ENCODE measurements at places on chromosomes 16 and 17. TPM values are rescaled to one million over a fixed set of nuclear protein-coding genes. Genes with fewer than 3 reads are reported as not detected.

Gene SEZ6
- not detected for total RNA-seq

GRCh38 chr17:5804251-5804650, 219.9 kb upstream of the NLRP1 start:
- no peak for DNase-seq

Gene MAPT
- total RNA-seq: 0.14 TPM

Gene RNF40
- total RNA-seq: 57.9 TPM

Gene PYDC1
- not detected for total RNA-seq

Gene ENO3
- 31.1 TPM for total RNA-seq

- no peak for DNase-seq
These were observed 4.8 kb downstream of the CDR2L start for GRCh38 chr17:74992223-74992622.

DNA sequence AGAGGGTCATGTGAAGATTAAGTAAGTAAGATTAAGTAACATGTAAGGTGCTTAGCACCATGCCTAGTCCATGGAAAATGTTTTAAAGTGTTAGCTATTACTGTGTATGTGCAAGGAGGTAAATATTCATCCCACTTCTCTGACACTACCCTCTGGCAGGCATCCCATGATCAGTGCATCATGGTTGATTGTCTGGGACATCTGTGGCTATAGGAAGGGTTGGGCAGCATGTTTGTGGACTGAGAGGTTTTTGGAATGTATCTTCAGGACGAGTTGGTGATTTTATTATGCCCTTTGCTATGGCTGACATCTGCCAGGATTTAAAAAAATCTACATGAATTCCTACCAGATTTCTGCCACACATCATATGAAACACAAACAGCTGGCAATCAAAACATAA, 6.5 kb upstream of the TAOK1 start:
- no peak for DNase-seq

GRCh38 chr17:81090361-81091136, 55.6 kb downstream of the BAIAP2 start:
- peak; percentile 74 for DNase-seq

- DNase-seq: no peak
These were observed 125.3 kb downstream of the ANKRD11 start for GRCh38 chr16:89365044-89365467.

Gene CD300LG
- not detected for total RNA-seq

Gene HSD11B2
- not detected for total RNA-seq

Gene AATF
- total RNA-seq: 45.1 TPM

Gene KRTAP4-3
- not detected for total RNA-seq

DNA sequence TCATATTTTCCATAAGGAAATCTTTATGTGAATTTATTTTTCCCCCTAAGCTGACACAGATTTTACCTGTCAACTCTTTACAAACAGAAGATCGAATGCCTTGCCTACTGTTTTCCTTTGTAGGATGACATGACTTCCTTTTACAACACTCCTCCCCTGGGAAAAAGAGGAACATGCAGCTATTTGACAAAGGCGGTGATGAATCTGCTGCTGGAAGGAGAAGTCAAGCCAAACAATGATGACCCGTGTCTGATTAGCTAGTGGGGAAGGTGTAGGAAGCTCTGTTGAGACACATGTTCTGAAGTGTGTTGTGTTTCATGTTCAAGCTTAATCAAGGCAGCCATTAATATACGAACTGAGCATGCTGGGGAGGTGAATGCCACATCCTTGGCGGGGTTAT, 238.0 kb downstream of the PHKB start:
- no peak for DNase-seq

DNA sequence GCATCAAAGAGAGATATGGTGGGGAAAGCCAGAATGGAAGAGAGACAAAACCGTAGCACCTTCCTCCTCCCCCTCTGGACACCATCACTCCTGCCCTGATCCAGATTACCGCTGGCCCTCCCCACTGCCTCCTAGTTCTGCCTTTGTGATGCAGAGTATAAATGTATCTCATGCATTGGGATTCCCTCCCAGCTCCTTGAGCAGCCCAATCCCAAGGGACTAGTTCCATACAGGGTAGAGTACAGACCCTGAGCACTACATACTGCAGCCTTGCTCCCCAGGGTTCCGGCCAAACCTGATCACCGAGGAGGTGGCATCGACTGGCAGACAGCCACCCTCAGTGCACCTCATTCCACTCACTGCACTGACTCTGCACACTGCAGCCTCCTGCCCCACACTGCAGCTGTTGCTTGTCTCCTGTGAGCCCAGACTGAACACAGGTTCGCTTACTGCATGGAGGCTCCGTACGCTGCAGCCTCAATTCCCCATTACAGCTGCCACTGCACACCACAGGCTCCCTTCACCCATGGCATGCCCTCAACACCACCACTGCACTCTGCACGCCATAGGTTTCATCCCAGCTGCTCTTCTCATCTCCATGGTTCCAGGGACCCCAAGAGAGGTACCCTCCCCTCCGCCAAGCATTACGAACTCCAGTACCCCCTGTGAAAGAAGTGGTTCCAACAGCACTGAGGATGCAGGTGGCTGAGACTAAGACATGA, 1.7 kb upstream of the THRA start:
- DNase-seq: peak; percentile 39

GRCh38 chr17:42018339-42018738, 1.1 kb upstream of the DNAJC7 start:
- DNase-seq: no peak

Gene SMIM36
- total RNA-seq: not detected

Gene KRT27
- not detected for total RNA-seq

Gene RNF227
- total RNA-seq: 2.1 TPM

DNA sequence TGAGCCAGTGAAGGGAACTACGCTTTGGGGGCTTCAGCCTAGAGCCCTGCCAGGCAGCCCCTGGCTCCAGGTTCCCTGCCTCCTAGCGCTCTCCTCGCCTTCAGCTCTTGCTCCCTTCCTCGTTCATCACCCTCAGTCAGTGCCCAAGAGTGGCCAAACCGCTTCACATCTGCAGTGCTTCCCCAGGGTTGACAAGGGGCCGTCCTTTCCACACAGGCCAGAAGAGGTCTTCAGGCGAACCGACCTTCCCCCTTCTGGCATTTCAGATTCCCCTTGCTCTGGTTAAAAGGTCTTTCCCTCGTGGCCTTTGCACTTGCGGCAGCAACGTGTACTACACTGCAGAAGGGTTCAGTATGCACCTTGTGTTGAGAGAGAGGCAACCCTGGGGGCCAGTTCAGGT, 4.1 kb downstream of the RASD1 start:
- no peak for DNase-seq

DNA sequence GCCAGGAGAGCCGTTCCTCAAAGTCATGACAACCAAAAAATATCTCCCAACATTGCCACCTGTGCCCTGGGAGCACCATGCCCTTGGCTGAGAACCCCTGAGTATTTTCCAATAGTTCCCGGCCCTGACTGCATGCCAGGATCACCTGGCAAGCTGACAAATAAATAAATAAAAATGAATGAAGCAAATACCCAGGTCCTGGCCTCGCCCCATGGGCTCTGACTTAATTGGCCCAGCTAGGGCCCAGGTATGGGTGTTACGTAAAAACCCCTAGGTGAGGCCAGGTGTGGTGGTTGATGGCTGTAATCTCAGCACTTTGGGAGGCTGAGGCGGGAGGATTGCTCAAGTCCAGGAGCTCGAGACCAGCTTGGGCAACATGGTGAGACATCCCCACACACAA, 2.7 kb upstream of the C16orf74 start:
- no peak for DNase-seq

GRCh38 chr16:70801611-70802010, 653 bp upstream of the VAC14 start:
- DNase-seq: peak; percentile 19

DNA sequence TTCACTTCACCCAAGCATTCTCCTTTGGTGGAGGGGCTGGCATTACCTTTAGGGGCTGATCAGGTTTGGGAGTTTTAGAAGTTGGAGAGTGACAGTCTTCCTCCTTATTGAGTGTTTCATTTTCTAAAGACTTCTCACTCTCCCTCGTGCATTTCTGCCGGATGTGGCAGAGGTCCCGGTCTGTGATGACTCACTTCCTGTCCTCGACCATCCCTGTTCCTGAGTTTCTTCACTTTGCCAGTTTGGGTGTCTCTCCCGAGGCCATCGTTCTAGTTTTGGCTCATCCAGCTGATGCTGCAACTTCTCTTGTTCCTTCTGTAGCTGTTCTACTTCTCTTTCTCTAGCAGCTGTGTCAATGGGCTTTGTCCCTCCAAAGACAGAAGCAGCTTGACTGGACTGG, 104.3 kb downstream of the PHKB start:
- DNase-seq: no peak

Gene POLR3E
- total RNA-seq: 81.0 TPM

- DNase-seq: no peak
These were observed 228.7 kb downstream of the MSI2 start for GRCh38 chr17:57484826-57485565.

GRCh38 chr16:68910051-68910450, 66.7 kb downstream of the TANGO6 start:
- no peak for DNase-seq

GRCh38 chr17:12187658-12188057, 167.0 kb downstream of the MAP2K4 start:
- no peak for DNase-seq

DNA sequence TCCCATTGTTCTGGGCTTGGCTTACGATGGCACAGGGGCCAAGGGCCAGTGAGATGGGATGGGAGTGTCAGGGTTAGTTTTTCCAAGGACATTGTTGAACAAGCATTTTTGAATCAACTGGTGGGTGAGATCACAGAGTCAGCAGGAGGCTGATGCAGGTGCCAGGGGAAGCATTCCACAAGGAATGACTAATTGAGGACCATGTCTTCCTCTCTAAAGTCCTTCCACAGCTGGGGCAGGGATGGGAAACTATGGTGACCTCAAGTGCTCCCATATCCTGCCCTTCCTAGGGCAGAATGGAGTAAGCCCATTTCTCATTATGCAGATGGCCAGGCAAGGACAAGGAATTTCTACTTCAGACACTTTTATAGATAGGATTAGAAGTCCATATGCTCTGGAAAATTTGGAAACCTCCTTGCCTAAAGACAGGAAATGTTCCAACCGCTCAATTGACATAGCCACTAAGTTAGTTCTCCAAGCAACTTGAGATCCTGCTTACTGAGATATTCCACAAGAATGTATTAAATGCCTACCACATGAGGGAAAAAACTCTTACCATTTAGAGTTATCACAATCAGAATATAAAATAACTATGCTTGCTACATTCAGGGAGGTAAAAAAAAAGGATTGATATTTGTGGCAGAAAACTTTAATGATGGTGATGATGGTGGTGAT, 21.2 kb upstream of the ENGASE start:
- DNase-seq: no peak

DNA sequence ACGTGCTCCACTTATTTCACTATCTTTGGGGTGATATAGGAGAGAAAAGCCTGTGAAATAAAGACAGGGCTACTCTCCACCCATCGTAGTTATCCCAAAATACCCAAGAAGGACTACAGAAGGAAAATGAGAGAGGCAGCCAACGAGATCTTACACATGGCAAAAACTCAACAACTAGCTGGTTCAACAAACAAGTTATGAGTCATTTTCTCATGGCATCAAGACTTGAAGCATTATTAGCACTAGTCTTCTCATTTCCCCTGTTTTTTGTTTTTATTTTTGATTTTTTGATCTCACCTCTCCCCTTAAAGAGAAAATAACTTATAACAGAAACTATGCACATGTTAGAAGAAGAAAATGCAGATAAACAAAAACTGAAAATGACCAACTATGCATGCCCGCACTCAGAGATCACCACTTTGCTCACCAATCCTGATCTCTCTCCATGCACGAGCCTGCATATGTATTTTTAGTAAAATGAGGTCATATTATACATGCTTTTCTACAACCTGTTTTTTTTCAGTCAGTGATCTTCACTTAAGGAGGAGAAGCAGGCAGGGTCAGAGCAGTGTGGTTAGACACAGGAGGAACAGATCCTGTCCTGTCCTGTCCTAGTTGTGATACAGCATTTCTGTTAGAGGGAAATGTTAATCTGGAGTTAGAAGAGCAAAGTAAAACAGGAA, 22.8 kb downstream of the FAM117A start:
- no peak for DNase-seq

- DNase-seq: no peak
These were observed 35.7 kb downstream of the CDRT4 start for GRCh38 chr17:15431766-15432165.

DNA sequence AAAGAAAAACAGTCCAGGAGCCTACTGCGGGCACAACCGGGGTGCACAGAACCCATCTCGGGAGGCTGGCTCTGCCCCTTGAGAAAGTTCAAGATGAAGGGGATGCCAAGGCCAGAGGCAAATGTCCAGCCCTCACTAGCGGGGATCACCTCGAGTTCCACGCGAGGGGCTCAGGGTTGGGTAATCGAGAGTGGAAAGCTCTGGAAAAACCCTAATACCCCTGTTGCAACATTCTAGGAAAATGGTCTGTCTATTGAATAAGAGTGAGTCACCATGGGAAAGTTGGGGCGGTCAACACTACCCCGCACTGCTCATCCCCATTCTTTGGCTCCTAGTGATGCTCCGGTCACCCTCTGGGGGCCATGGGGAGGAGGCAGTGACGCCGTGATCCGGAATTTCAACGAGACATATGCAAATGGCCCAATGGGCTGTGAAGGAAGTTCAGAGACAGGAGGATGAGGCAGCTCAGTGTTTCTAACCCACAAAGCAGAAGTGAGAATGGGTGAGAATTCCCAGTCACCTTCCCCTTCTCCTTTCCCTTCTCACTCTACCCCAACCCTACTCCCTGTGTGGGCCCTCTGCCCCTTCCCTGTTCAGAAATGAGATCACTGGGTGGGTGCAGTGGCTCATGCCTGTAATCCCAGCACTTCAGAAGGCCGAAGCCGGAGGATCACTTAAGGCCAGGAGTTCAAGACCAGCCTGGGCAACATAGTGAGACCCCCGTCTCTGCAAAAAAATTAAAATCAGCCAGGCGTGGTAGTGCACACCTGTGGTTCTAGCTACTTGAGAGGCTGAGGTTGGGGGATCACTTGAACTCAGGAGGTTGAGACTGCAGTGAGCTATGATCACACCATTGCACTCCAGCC, 22.4 kb downstream of the SOCS3 start:
- peak; percentile 56 for DNase-seq

Gene RCVRN
- total RNA-seq: not detected

DNA sequence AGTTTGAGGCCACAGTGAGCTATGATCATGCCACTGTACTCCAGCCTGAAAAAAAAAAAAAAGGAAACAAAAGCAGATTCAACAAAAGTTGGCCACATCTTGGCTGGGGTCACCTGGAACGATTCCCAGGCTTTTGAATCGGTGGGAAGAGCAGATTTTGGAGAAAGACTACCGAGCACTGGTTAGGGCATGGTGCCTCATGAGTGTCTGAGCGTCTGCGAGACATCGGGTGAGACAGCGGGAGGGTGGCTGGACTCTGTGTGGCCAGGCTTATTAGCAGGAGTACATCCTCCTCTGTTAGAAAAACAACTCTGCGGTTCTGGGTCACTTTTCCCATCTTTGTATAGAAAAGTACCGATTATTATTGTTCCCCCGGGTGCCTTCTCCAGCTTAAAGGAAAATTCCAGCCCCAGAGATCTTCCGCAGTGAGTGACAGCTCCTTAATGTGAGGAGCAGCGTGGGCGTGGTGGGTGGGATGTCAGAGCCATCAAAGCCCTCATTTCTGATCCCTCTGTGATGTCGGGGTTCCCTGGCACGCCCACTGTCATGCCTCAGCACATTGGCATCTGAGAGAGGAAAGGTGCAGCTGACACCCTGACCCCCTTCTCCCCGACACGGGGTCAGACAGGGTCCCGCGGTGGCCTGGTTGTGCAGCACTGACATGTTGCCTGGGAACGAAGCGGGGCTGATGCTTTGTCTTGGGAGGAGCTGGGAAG, 6.9 kb downstream of the RGS9 start:
- no peak for DNase-seq

- no peak for DNase-seq
These were observed 92.5 kb upstream of the HAS3 start for GRCh38 chr16:69012906-69013305.
